ENCODE measurements at places on chromosomes 13 and 19.
A peak's percentile ranks its signal among the peaks of the same experiment; 100 is the strongest.

- no peak for DNase-seq
Observed at GRCh38 chr19:22893855-22894270, 61.8 kb downstream of the ZNF723 start.

DNA sequence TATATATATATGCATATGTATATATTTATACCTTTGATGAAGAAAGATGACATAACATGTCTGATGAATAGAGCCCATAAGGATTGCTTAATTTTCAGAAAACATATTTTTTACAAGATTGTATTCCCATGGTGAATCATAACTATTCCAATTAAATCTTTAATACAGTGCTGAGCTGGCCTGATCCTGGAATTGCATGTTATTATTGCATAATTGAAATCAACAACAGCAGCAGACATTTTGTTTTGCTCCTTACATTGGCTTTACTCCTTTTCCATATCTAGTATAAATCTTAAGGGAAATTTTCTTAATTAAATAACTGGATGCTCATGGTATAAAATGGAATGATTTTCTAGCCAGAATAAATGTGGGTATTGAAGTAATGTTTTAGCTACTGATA, 22.0 kb downstream of the POSTN start:
- no peak for DNase-seq

GRCh38 chr13:67664502-67664901, 434.4 kb upstream of the PCDH9 start:
- DNase-seq, result no peak

DNA sequence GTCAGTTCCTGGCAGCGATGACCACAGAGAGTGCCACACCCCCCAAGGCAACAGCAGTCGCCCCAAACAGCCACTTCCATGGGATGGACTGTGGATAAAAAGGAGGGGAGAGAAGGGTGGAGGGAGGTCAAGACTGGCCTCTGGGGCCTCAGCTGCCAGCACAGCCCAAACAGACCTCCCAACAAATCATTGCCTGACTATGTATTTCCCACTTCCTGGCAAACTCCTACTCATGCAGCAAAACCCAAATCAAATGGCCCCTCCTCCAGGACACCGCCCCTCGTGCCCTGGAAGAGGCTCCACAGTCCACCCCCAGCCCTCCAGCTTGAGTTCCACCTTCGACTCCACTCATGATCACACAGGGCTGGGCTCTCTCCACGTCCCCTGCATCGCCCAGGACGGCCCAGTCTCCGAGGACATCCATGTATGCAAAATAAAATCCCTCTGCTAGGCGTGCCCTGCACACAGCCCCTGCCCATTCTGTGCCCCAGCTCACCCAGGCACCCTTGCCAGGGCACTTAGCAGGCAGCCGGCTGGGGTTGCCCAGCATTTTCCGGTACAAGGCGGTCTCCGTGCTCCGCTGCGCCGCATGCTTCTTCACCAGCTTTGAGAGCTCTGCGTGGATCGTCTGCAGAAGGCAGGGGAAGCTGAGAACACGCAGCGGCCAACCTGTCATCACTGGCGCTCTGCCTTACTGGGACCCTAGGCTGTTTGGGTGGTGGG, 10.5 kb upstream of the ELL start:
- no peak for DNase-seq

GRCh38 chr13:101785858-101786257, 333.4 kb downstream of the ITGBL1 start:
- peak; percentile 9 for DNase-seq

GRCh38 chr13:111480976-111481375, 160.5 kb downstream of the TEX29 start:
- no peak for DNase-seq

- DNase-seq, result no peak
Observed at GRCh38 chr13:77999746-78000145, 81.1 kb upstream of the EDNRB start.

DNA sequence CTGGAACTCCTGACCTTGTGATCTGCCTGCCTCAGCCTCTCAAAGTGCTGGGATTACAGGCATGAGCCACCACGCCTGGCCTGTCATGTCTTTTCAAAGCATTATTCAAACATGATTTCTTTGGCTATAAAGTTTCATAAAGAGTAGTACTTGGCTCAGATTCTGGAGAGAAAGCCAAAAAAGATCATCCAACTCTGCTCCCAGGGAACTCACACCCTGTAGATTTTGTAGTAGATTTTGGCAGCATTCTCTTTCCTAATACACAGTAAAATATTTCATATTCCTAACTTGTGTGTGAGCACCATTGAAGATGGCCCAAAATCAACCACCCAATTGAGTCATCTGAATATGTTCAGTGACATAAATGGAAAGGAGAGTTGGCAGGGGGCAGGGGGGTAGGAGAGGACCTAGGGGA, 48.4 kb downstream of the CAB39L start:
- no peak for DNase-seq

GRCh38 chr13:30052120-30052519, 201.7 kb upstream of the UBL3 start:
- DNase-seq, result no peak

DNA sequence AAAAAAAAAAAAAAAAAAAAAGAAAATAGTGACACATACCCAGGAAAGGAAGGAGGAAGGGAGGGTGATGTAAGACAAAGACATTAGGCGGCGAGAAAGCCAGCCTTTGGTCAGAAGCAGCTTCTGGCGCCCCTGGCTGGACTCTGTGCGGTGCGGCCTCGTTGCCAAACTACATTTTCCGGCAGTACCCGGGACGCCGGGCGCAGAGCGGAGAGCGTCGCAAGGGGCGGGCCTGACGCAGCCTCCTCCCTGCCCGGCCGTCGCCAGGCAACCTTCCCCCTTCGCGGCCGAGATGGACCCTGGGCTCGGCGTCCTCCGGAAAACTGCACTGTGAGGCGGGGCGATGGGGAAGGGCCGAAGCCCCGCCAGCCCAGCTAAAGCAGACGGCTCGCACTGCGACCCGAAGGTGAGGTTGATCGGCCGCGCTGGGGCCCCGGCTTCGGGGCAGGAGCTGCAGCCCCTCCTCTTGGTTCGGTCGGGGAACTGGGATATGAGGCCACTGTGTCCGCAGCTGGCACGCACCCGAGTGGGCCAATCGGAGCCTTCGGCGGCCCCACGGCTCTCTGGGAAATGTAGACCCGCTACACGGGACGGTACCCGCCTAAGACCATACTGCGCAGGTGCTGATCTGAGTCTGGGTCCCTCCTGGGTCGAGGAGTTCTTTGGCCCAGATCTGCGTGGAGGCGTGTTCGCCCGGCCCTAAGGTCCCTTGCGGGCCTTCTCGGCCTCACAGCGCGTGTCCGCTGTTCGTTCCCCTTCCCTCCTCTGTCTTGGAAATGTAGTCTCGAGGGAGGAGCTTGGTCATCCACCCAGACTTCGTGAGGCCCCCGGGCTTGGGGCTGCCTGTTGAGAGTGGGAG, 2.3 kb upstream of the MZF1 start:
- DNase-seq, result peak; percentile 89

GRCh38 chr13:108044954-108045353, 170.4 kb downstream of the LIG4 start:
- DNase-seq, result no peak

DNA sequence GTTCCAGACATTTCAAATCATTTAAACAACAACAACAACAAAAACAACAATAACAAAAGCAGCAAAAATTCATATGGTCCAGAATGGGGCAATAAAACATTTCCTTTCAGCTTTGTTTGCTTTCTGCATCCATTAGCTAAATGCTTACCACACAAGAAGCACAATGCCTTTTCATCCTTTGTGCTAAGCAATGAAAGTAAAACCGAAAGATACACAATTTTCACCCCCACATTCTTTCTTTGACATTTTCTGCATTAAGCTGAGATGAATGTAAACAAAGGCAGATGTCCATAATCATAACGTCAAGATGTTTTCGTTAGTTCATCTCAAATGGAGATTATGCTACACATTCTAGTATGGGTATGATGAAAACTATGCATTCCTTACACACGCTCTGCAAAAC, 568.5 kb downstream of the SLITRK6 start:
- DNase-seq, result no peak

DNA sequence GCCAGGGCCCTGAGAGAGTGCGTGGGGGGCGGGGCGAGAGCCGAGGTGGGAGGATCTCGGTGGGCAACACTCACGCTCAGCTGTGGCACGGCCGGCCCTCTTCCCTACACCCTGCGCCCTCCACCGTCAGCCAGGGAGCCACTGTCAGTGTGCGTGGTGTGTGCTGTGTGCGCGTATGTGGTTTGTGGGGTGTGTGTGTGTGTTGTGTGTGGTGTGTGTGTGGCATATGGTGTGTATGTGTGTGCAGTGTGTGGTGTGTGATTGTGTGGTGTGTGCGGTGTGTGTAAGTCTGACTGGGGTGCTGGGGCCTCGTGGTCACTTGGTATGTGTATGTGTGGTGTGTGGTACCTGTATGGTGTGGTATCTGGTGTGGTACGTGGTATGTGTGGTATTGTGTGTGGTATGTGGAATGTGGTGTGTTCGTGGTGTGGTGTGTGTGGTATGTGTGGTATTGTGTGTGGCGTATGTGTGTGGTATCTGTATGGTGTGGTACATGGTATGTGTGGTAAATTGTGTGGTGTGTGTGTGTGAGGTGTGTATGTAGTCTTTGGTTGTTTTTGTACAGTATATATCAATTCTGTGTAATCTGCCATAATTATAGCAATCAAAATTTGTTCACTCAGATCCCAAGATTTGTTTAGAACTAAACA, 5.1 kb downstream of the GRK1 start:
- no peak for DNase-seq

DNA sequence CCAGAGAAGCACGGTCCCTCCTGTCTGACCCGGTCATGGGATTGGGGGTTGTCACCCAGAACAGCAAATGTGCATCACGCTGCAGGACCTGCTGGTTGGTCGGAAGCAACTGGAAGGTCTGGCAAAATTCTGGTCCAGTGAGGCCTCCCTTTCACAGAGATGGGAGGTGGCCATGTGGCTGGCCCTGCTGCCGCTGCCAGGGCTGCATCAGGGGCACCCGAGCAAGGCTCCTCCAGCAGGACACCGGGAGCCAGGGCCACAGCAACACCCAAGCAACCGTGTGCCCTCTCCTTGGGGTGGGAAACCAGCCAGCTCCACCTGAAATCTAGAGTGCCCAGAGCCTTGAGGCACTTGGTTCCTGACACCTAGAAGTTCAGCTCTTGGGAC, 11.5 kb upstream of the GAS6 start:
- DNase-seq, result no peak

- DNase-seq, result no peak
Observed at GRCh38 chr19:45448887-45449299, 18.9 kb upstream of the FOSB start.

- DNase-seq, result no peak
Observed at GRCh38 chr13:30149248-30149647, 158.1 kb downstream of the KATNAL1 start.

DNA sequence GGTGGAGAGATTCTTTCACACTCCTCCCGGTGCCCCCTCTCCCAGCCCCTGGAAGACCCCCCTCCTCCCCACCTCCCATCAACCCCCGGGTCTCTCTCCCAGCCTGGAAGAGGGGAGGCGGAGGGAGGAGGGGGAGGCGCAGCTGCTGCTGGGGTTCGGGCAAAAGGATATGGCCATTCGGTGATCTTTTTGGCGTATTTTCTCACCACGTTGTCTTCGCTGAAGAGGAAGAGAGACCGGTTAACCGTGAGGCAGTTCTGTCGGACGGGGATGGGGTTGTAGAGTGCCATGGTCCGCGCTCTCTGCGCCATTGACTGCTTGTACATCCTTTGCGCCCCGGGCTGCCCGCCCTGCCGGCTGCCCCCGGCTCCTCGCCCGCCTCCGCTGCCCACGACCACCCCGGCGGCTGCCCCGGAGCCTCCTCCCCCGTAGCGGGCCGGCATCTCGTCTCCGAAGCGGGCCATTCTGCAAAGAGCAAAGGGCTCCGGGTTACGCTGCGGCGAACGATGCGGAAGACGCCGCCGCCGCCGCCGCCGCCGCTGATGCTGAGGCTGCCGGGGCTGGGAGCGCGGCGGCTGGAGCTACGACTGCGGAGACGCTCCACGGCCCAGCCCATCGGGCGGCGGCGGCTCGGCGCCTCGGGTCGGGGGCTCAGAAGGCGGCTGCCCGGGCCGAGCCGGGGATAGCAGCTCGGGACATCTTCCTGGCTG, 363 bp downstream of the CACNA1A start:
- no peak for DNase-seq

- DNase-seq, result peak; percentile 70
Observed at GRCh38 chr13:90640976-90641375, 706.5 kb upstream of the MIR17HG start.

All from fibroblast of lung (primary cell).